ENCODE measurements at places on chromosomes 11 and 22.

DNA sequence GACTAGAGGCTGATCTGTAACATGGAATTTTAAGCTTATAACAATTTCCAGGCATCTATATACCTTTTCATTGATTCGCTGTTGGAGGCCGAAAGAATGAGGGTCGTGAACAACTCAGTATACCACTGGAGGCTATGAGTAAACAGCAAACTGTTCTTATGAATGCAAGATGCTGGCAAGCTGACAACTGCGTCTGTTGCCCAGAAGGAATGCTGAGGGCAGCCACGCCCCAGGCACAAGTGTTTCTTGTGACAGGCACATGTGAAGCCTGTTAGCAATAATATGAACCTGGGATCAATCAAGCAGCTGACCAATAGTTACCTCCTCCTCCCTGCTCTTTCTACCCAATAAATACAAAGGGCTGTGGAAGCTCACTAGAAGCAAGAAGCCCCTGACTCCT is 15.3 kb downstream of the RTCB start:
- no peak for DNase-seq

DNA sequence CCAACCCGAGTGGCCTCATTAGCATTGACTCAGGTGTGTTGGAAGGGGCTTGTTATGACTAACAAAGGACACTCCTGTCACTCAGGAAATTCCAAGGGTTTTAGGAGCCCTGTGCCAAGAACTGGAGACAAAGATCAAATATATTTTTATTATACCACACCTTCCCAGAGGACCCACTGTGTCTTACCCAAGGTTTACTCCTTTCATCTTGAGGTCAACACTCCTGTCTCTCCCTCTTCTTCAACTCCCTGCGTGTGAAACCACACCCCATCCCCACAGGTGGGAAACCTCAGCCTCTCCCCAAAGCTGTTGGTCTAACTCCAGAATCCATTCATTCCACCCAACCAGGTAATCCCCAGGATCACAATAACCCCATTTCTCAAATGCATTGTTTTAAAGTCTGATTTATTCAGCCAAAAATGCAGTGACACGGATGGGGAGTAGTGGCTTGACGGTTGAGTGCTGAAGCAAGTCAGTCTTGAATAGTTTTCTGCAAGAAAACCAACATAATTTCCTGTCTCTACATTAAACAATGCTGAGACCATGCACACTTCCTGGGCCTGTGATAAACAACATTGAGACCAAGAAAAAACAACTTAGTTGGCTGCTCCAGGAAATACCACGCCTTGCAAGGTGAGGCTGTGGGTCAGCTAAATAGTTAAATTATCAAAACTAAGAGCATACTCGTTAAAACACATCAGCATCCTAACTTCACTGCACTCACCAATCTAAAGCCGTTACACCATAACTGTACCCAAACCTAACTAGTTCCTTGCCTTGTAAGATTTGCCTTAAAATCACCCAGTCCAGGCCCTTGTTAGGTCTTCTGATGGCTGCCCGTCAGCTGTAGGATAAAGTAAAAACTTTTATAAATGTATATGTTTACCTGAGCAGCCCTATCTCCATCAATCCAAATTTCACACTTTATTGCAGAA is 38.5 kb upstream of the SPON1 start:
- no peak for DNase-seq

GRCh38 chr22:26416670-26417276 is 12.3 kb upstream of the ASPHD2 start:
- DNase-seq = no peak

DNA sequence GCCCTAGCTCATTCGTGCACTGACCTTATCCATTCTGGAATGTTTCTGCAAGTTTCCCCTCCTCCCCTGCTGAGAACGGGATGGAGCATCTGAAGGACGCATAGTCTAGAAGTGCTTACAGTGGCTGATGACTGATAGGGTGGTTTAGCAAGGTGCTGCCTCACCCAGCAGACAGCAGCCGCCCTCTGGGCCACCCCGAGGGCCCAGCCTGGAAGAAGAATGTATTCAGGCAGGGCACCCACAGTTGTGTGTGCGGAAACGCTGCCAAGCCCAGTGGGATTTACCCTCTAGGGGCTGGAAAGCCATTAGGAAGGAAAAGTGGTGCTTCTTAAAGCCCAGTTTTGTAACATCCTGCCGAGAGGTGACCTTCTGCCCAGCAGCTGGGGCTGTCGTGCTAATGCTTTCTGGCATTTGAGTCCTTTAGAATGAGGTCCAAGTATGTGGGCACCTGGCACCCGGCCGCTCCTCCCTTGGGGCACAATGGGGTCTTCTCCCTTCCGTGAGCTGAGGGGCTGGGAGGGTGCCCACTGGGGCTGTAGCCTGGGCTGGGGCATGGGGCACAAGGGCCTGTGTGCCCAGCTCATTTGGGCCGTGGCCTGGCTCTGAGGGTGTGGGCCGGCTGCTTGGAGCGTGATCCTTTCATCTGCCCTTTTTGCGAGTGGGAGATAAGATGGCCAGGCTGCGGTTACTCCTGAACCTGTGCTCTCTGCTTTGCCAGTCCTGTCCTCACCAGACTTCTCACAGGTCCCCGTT is 14.4 kb downstream of the FBLN1 start:
- DNase-seq = no peak

- no peak for DNase-seq
These were observed 416.5 kb upstream of the DDI1 start for GRCh38 chr11:103619938-103620337.

- no peak for DNase-seq
These were observed 55.9 kb downstream of the SEZ6L start for GRCh38 chr22:26225207-26225606.

DNA sequence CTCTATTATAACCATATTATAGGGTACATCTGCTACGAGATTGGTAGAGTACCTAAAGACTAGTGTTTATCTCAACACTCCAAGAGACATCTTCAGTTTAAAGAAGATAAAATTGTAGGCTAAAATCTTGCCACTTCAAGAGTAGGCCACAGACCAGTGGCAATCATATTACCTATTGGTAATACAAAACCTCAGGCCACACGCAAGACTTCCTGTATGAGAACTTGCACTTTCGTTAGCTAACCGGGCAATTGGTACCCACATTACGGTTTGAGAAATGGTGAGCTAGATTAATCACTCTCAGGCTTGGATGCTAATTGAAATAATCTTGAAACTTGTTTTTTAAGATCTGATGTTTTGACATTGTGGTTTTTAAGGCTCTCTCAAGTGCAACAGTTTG is 772.7 kb downstream of the LRRC4C start:
- no peak for DNase-seq

DNA sequence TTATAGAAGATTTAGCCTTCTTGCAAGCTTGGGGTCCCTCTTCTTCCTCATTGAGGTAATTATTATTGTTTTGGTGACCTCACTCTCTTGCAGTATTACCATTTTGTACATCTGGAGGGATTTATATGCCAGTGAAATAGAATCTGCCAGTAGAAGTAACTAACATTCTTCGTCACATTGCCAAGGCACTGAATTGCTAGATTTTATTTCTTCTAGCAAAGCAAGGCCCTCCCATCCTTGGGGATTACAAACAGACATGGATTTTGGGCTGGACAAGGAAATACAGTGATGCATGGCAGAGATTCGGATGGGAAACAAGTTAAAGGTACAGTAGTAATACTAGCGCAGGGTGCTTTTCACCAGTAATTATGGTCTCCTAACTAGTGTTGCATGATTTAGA is 7.8 kb downstream of the ADAMTS15 start:
- DNase-seq = no peak

- no peak for DNase-seq
These were observed 1.8 kb upstream of the NAALADL1 start for GRCh38 chr11:65059959-65060824.

DNA sequence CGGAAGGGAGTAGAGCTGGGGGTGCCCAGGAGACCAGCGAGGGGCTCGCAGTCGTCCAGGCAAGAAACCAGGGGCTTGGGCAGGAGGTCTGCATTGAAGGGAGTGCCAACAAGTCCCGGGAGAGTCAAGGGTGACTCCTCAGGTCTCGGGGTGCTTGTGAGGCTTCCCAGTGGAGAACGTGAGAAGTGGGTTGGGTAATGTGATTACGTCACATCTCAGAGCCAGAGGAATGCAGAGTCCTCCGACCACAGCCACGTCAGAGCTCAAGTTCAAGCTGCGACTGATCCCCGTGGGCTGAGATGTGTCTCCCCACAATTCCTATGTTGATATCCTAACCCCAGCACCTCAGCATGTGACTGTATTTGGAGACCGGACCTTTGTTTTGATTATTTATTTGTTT is 89.7 kb upstream of the SHANK2 start:
- no peak for DNase-seq

DNA sequence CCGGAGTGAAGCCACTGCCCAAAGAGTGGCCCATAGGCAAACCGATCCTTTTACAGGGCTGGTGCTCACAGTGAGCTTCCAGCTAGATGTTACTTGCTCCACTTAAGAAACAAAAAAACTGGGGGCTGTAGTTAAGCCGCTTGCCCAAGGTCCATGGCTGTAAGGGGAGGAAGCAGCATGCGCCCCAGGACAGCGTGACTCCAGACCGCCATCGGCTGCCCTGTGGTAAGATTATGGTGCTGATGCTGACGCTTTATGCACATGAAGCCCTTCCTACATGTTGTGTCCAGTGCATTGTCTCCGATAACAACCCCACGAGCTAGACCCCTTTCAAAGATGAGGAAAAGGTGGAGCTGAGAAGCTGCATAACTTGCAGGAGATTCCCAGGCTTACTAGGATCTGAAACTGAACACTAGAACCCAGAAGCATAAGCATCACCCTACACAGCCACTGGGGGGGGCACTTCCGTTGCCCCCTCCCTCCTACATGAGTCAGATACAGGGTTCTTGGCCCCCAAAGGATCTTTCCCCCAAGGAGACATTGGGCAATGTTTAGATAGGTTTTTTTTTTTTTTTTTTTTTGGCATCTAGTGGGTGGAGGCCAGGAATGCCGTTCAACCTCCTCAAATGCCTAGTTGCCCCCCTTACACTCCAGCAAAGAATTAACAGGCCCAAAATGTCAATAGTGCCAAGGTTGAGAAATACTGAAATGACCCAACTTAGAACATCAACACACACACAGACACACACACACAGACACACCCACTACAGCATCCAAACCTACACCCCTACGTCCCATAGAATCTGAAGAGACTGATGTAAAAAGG is 53.9 kb downstream of the MN1 start:
- no peak for DNase-seq

- peak; percentile 70 for DNase-seq
These were observed 113.6 kb upstream of the ANO5 start for GRCh38 chr11:22079133-22079872.

DNA sequence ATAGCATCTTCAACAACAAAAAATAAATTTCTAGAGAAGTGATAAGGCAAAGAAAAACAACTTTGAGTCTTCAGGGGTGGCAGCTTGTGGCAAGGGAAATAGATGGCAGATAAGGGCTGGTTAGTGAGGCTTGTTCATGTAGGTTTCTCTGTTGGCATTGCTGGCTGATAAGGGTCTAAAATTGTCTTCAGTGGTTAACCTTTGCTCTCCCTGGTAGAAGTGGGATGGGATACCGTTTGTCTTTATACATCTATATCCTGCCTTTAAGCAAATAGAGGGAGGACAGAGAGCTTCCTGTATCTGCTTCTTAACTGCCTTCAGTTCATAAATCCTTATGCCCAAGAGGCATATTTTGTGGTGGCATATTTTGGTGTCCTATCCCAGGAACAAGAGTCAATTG is 57.1 kb downstream of the TRAF6 start:
- no peak for DNase-seq
